ENCODE measurements at places on chromosomes 4 and X.

- no peak for DNase-seq
These were observed 10.2 kb upstream of the RHOH start for GRCh38 chr4:40186665-40187014.

DNA sequence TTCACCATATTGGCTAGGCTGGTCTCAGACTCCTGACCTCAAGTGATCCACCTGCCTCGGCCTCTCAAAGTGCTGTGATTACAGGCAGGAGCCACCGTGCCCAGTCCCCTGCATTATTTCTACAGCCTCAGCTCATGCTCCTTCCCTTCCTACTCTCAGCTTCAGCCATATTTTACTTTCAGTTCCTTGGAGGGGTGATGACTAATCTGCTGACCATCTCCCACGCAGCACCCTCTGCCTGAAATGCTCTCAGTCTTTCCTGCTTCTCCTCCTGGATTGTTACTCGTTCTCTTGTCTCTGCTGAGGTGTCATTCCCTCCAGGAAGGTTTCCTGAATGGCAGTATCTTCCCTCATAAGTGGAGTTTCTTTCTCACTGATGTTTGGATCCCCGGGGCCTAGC, 63.3 kb downstream of the MOSPD2 start:
- no peak for DNase-seq

DNA sequence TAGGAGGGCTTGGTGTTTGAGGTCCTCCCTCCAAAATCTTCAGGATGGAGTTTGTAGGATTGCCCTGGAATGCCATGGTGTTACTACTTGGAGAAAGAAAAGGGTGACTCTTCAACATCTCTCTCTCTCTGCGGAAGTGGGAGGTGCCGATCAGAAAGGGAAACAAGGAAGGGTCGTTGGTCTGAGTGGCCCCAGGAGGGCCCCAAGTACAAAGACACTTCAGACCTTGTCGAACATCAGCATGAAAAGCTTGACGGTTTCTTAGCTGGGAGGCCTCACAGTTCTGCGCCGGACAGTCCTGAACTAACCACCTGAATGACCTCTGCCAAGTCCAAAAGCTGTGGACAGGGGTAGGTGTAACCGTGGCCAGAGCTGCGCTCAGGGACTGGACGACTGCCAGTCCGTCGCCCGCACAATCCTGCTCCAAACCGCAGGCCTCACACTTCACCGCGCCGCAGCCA, 646 bp upstream of the GSX2 start:
- no peak for DNase-seq

DNA sequence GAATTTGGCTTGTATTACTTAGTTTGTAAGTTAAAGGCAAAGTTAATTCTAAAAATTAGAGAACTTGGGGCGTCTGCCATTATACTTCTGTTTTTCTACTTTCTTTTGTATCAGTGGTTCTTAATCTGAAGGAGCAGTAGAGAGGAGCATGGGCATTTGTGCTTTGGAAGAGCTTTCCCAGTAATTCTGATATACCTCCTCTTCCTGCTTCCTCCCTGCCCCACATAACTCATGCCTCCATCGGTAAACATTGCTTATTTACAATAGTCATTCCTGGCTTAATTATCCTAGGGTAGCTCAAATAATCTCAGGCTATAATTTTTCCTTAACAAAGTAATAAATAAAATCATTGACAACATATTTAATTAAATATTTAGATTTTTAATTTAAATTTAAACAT, 37.1 kb upstream of the SPARCL1 start:
- no peak for DNase-seq

DNA sequence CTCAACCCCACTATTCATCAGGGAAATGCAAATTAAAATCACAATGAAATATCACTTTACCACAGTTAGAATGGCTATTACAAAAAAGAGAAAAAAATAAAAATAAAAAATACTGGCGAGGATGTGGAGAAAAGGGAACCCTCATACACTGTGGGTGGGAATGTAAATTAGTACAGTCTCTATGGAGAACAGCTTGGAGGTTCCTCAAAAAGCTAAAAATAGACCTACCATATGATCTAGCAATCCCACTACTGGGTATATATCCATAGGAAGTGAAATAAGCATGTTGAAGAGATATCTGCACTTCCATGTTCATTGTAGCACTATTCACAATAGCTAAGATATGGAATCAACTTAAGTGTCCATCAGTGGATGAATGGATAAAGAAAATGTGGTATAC, 50.5 kb upstream of the PAGE1 start:
- DNase-seq: no peak

DNA sequence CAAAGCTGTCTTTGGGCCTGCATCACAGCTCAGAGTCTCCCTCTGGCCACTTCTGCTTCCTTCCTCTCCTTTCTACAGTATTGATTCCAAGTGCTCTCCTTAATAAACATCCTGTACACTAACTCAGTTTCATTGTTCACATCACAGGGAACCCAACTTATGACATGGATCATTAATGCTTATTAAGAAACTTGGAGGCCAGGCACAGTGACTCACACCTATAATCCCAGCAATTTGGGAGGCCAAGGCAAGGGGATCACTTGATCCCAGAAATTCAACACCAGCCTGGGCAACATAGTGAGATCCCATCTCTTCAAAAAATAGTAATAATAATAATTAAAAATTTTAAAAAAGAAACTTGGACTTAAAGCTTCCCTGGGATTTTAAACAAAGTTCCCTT, 89.2 kb upstream of the EFHC2 start:
- no peak for DNase-seq

- no peak for DNase-seq
These were observed 81.1 kb upstream of the SLC4A4 start for GRCh38 chr4:71257761-71258160.

GRCh38 chrX:70244881-70245280, 10.4 kb downstream of the AWAT1 start:
- DNase-seq: no peak

- no peak for DNase-seq
These were observed 139.9 kb downstream of the CAMK2D start for GRCh38 chr4:113621633-113622032.

DNA sequence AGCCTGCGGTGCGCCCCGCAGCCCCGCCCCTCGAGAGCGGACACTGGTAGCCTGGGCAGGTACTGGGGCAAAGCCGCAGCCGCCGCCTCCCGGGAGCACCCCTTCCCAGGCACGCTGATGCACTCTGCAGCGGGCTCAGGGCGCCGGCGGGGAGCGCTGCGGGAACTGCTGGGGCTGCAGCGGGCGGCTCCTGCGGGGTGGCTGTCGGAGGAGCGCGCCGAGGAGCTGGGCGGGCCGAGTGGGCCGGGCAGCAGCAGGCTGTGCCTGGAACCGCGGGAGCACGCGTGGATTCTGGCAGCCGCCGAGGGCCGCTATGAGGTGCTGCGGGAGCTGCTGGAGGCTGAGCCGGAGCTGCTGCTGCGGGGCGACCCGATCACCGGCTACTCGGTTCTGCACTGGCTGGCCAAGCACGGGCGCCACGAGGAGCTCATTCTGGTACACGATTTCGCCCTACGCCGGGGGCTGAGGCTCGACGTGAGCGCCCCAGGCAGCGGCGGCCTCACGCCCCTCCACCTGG, 401 bp downstream of the SOWAHD start:
- peak; percentile 67 for DNase-seq
